ENCODE measurements at places on chromosomes 2 and 18. TPM values are rescaled to one million over a fixed set of nuclear protein-coding genes. Genes with fewer than 3 reads are reported as not detected.

GNAL gene
- 0.77 TPM for total RNA-seq

SETBP1 gene
- 4.9 TPM for total RNA-seq

IL1R2 gene
- 1.0 TPM for total RNA-seq

CRACDL gene
- not detected for total RNA-seq

CKAP2L gene
- 0.26 TPM for total RNA-seq

ABCG8 gene
- not detected for total RNA-seq

MYO1B gene
- 151 TPM for total RNA-seq

FLACC1 gene
- total RNA-seq, result 1.3 TPM

IKZF2 gene
- 8.2 TPM for total RNA-seq

RAB27B gene
- total RNA-seq, result 0.77 TPM

SSB gene
- total RNA-seq, result 88.9 TPM

TMEM237 gene
- total RNA-seq, result 23.8 TPM

CPLX4 gene
- not detected for total RNA-seq

SERPINB11 gene
- not detected for total RNA-seq

DNMT3A gene
- total RNA-seq, result 16.9 TPM

DNA sequence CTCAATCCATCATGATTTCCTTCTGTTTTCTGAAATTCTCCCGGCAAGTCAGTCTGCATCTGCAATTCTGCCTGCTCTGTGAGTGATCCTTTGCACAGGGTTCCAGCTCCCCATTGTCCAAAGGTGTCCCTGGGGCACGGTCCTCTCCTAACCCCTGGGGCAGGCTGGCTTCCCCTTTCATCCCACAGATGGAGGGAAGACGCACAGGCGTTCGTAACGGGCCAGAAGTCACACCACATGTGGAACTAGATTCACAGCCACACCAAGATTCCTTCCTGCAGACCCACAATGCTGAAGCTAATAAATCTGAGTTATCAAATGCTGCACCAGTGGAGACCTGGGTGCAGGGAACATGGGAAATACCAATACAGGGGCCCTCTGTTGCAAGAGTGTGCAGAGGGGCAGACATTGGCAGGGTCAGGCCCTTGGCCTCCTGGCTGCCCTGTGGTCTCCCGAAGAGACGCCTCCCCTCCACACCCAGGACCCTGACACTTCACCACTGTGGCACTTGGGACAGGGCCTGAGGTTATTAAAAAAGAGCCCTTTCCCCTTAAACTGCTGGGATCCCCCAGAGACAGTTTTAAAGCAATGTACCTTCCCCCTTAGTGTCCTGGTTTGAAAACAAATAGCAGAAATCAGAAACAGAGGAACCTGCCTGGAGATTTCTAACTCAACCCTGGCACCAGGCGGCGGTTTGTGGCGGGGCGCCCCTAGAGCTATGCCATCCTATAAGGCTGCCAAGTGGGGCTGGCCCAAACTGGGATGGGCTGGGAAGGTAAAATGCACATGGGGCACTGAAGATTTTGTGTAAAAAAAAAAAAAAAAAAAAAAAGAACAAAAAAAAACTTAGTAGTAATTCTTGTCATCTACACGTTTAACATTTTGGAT is 15.4 kb downstream of the ZNF516 start:
- DNase-seq, result no peak

DNA sequence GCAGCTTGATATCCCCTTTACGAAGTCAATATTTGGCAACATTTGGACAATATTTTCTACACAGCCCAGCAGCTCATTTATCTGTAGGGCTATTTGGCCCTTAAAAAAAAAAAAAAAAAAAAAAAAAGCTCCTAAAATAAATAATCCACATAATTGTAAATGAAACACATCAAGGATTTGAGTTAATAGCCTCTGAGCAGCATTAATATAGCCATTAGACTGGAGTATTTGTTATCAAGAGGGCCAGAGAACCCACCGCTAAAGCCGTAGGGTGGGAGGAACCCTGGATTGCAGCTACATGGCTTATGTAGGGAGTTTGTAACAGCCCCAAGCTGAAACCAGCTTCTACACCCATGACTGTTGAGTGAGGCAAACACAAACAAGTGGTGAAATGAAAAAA is 84.5 kb downstream of the RNF152 start:
- DNase-seq, result no peak

- no peak for DNase-seq
These were observed 290.0 kb downstream of the CYP26B1 start for GRCh38 chr2:71857636-71858035.

- DNase-seq, result no peak
These were observed 123.8 kb downstream of the SPTBN1 start for GRCh38 chr2:54579682-54580620.

- no peak for DNase-seq
These were observed 5.8 kb downstream of the TWIST2 start for GRCh38 chr2:238853721-238854120.

DNA sequence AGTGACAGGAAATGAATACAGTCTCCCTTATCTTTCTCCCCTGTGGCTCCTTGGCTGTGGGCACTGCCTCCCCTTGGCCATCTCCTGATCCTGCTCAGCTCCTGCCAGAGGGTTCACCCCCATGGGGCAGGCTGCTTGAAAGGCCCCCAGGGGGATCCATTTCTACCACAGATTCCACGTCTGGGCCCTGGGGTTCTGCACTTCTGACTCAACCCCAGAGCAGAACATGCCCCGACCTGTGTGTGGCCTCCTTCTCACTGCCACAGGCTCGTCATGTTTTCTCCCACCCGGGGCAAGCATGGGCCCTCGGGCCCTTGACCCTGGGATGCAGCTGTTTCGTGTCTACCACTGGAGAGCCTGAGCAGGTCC is 122.2 kb downstream of the ACKR3 start:
- no peak for DNase-seq

DNA sequence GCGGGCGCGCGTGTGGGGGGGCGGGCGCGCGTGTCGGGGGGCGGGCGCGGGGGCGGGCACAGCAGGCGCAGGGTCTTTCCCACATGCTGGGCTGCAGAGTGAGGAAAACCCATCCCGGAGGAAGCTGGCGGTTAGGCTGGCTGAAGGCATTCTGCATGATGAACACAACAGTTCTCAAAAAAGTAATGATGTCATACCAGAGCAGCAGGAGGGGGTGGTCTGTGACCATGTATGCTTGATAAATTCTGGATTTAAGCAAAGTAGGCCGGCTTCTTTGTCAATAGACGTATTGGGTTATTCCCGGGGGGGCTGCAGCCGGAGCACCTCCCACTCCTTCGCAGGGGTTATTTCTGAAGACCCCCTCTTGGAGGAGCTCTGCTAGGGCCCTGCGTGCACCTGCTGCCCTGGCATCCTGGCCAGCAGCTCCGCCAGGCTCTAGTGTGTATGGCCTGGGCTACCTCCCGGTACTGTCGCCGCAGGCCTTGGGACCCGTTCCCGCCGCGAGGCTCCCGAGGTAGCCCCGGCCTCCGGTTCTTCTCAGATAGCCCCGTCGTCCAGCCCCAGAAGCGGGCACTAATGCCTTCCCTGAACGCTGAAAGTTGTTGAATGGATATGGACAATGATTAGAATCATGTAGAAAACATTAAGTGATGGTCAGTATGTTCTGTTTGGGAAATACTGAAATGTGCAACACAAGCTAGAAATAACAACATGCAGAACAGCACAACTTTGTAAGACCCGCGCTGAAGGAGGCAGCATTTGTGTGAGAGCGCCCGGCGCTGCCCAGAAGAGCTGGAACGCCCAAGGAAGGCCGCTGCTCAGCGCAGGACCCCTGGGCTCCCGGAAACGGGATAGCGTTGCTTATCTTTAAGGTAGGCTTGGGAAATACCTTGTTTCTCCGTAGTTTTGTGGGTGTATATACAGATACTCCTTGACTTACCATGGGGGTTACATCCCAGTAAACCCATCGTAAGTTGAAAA is 101.4 kb upstream of the RAB6C start:
- peak; percentile 65 for DNase-seq

GRCh38 chr18:48320639-48320945 is 88.6 kb downstream of the ZBTB7C start:
- DNase-seq, result no peak

DNA sequence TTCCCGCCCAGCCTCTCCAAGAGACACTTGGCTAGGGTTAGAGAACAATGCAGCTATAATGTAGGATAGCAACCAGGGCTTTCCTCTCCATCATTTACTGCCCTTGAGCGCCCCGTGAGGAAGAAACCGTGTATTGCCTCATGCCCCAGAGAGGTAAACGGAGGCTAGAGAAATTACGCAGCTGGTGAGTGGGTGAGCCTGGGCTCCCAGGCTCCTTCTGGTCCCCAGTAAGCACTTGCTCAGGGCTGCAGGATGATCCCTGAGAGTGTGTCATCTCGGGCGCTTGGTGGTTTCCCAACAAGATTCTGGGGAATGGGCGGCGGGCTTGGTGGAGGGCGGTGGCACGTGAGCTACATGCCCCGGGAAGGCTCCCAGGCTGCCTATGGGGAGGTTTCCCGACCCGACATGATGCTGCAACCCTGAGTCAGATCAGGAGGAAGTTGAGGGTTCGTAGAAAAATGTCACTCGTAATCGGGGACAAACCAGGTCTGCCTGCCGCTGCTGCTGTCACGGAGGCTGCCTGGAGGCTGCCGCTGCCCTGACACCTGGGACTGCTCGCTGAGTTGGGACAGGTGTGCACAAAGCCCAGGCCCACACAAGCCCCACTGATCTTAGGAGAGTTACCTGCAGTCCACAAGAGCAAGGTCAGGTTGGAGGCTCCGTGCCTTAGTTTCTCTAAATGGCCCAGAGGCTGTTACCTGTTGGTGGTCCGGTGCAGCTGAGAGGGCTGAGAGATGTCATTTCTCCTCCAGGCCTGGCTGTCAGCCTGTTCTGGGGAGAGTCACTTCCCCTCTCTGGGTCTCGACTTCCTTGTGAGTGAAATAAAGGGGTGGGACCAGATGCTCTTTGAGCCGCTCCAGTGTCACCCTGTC is at the start of gene GPR55:
Gene GPR55 (minus strand): TSS at position 773 of the 872 bp plus-strand sequence. CDS start 14,280 bp downstream, outside the sequence.
- no peak for DNase-seq

- DNase-seq, result no peak
These were observed 48.6 kb downstream of the PDCL3 start for GRCh38 chr2:100611079-100612029.

- peak; percentile 91 for DNase-seq
These were observed 15.9 kb upstream of the TXNDC2 start for GRCh38 chr18:9869715-9870430.

- DNase-seq, result no peak
These were observed 286.6 kb upstream of the HDAC4 start for GRCh38 chr2:239687441-239687840.

- DNase-seq, result no peak
These were observed 34.8 kb upstream of the LAMA1 start for GRCh38 chr18:7152440-7152839.

DNA sequence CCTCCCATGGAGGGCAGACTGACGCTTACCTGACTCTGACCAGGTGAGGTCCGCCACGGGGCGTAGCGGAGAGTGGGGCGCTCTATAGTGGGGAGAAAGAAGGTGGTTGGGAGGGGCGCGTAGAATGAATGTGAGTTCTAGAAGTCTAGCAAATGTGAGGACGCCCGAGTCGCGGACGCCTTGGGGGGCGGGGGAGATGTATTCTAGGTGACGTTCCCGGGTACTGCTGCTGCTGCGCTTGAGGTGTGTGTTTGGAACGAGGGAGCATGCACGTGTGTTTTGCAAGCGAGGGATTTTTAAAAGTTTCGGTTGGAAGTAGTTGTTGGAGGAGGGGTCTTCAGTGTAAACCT is 758 bp downstream of the RIF1 start:
- peak; percentile 25 for DNase-seq

DNA sequence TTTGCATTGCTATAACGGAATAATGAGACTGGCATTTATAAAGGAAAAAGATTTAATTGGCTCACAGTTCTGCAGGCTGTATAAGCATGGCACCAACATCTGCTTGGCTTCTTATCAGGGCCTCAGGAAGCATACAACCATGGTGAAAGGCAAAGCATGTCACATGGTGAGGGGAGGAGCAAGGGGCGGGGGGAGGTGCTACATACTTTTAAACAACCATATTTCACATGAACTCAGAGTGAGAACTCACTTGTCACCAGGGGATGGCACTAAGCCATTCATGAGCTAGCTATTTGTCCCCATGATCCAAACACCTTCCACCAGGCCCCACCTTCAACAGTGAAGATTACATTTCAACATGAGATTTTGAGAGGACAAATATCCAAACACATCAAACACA is 188.7 kb downstream of the MBD5 start:
- DNase-seq, result no peak

- DNase-seq, result no peak
These were observed 75.5 kb downstream of the OLA1 start for GRCh38 chr2:174172802-174173355.

DNA sequence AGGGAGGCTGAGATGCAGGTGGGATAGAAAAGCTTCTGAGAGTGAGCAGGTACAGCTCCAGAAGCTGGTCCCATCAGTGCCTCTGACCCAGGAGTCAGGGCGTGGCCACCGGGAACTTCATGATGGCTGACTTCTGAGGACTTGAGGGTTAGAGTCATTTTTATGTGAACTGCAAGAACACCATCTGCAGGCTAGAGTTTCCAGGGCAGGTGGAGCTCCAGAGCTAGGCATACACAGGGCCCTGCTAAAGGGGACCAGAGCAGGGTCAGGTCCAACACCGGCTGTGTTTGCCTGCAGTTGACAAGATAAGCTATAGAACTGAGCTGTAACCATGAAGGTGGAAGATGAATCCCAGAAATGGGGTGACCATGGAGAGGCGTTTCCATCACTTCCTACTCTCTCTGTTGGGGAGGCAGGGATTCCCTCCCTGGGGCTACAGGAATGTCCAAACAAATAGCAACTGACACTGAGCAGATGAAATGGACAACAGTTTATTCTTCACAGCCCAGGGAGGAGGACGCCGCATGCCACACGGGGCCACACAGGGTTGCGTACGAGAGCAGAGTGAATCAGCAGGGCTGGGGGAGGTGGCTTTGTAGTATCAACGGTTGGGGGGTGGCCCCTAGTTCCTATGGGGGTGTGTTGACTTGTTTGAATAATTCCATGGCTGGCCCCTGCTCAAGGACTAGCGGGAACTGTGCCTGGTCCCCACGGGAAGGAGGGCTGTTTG is 77.6 kb upstream of the ZNF516 start:
- no peak for DNase-seq

- no peak for DNase-seq
These were observed 42.1 kb upstream of the KCNG2 start for GRCh38 chr18:79755496-79756142.

GRCh38 chr2:229431327-229431954 is 160.4 kb upstream of the PID1 start:
- DNase-seq, result peak; percentile 85

DNA sequence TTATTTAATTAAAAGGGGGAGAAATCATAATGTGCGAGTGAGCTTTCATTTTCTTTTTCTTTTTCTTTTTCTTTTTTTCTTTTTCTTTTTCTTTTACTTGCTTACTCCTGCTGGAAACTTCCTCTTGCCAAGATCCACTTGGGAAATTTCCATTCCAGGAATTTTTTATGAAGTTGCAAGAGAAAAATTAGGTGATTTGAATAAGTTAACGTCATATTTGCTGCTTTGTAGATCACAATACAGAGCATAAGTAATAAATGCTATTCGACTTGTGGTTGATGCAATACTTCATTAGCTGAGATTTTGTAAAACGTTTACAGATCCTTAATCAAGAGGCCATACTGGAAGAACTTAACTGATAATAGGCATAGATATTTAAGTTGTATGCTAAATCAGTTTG is 354.7 kb upstream of the SMIM21 start:
- no peak for DNase-seq

GRCh38 chr2:184564092-184564491 is 34.2 kb upstream of the ZNF804A start:
- DNase-seq, result no peak

GRCh38 chr2:232278534-232278933 is 100.0 kb upstream of the ALPP start:
- no peak for DNase-seq

GRCh38 chr18:9017905-9018227 is 84.6 kb upstream of the NDUFV2 start:
- peak; percentile 79 for DNase-seq

GRCh38 chr18:8662560-8663255 is 42.6 kb upstream of the MTCL1 start:
- no peak for DNase-seq

GRCh38 chr2:194304191-194304590 is 1352.8 kb upstream of the SLC39A10 start:
- no peak for DNase-seq
